Progenitor cell of endocrine pancreas (in vitro differentiated cells): ENCODE measurements at places on chromosomes 1 and 21.

GRCh38 chr21:26766826-26767325, 78.3 kb downstream of the ADAMTS1 start:
- no peaks in the 10 kb centered on the region for H3K36me3 ChIP-seq
- H3K27me3 ChIP-seq: no peaks in the 10 kb centered on the region
- DNase-seq: no peak
- H3K27ac ChIP-seq: no peak overlapping the region
- H3K4me1 ChIP-seq: no peaks in the 10 kb centered on the region
- no peak overlapping the region for H3K4me3 ChIP-seq

DNA sequence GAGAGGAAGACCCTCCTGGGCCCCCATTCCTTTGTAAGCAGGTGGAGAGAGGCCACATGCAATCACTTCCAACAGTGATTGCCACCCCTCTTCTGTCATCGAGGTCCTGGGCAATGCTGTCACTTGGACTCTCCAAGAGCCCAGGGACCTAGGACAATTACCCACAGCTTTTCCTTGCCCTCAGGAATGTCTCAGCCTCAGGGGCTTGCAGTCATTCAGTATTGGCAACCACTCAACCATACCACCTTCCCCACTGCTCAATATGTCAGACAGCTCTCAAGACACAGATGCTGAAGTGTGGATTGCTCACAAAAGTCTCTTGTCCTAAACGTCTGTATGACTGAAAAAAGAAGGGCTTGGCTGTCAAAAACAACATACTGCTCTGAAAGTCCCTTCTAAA, 87.8 kb downstream of the PTPN14 start:
- DNase-seq: no peak
- no peak overlapping the region for H3K27ac ChIP-seq
- H3K4me1 ChIP-seq: peaks cover 28% of the 10 kb centered on the region
- no peak overlapping the region for H3K4me3 ChIP-seq

DNA sequence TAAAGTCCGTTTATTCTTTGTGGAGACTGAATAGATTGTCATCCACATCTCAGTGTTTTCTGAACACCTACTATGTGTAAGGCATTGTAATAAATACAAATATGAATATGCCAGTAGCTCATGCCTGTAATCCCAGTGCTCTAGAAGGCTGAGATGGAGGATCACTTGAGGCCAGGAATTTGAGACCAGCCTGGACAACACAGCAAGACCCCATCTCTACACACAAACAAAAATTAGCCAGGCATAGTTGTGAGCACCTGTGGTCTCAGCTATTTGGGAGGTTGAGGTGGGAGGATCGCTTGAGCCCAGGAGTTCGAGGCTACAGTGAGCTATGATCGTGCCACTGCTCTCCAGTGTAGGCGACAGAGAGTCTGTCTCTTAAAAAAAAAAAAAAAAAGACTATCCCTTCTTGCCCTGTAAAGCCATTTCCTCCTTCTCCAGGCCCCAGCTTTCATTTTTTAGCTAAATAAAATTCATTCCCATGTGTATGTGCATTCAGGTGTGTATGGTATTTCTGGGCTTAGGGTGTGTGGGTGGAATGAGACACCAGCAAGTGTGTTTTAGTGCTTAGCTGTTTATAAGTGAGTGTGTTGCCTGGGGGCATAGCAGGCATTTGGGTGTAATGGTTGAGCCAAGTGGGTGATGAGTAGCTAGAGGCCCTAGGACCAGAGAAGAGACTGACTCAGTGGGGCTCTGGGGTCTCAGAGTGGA, 7.8 kb downstream of the CELSR2 start:
- H3K4me1 ChIP-seq: peaks cover 28% of the 10 kb centered on the region
- no peak overlapping the region for H3K27ac ChIP-seq
- H3K4me3 ChIP-seq: no peak overlapping the region
- H3K27me3 ChIP-seq: no peaks in the 10 kb centered on the region
- DNase-seq: no peak
- peaks cover 11% of the 10 kb centered on the region for H3K36me3 ChIP-seq

DNA sequence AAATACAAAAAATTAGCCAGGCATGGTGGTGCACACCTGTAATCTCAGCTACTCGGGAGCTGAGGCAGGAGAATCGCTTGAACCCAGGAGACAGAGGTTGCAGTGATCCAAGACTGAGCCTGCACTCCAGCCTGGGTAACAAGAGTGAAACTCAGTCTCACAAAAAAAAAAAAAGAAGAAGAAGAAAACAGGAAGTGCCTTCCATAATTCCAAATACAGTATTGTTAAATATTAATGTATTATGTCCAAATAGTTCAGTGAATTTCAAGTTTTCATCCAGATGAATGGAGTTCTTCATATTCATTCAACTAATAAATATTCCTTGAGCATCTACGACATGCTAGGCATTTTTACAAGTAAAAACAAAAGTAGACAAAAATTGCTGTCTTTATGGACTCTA, 33.3 kb downstream of the PLEKHO1 start:
- H3K4me1 ChIP-seq: peaks cover 1% of the 10 kb centered on the region
- DNase-seq: no peak
- H3K27me3 ChIP-seq: no peaks in the 10 kb centered on the region
- H3K4me3 ChIP-seq: no peak overlapping the region
- no peaks in the 10 kb centered on the region for H3K36me3 ChIP-seq
- no peak overlapping the region for H3K27ac ChIP-seq
